HT1080 (cell line): ENCODE measurements at places on chromosomes 7 and 10.

DNA sequence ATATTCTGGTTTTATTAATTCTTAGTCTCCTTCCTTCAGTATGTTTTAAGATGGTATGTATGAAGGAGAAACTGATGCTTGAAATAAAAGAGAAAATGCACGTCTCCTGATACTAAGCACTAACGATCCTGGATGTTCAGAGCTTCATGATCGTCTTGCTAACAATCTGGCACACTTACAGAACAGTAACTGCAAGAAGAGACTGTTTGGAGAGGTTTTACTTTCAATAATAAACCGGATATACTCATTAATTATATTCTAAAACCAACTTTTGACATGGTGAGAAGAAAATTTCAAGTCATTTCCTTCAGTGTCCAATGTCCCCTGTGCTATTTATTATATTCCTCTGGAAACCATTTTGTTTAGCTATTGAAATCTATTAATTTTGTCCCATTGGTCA, 251.0 kb downstream of the NXPH1 start:
- no peak for DNase-seq

- DNase-seq: no peak
Observed at GRCh38 chr7:29567174-29567573, 3.5 kb downstream of the PRR15 start.

GRCh38 chr7:66913118-66914037, 7.6 kb upstream of the TMEM248 start:
- no peak for DNase-seq

GRCh38 chr10:71068861-71069271, 143.5 kb upstream of the UNC5B start:
- DNase-seq: peak; percentile 73

GRCh38 chr10:58956926-58957325, 219.5 kb upstream of the PHYHIPL start:
- peak; percentile 75 for DNase-seq

DNA sequence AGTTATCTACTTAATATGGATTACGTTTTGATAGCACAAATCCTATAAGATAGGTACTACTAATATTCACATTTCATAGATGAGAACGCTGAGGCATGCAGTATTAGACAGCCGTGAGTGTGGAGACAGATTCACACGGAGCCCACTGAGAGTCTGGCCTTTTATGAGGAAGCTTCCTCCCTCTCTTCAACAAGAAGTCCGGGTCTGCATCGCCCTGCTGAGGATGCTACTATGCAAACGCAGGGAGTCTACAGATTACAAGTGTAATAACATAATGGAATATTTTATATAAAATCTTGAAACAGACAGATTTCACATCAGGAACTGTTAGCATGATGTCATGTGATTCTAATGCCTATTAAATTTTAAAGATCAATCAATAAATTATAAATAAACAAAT, 255.9 kb upstream of the GLI3 start:
- DNase-seq: no peak

DNA sequence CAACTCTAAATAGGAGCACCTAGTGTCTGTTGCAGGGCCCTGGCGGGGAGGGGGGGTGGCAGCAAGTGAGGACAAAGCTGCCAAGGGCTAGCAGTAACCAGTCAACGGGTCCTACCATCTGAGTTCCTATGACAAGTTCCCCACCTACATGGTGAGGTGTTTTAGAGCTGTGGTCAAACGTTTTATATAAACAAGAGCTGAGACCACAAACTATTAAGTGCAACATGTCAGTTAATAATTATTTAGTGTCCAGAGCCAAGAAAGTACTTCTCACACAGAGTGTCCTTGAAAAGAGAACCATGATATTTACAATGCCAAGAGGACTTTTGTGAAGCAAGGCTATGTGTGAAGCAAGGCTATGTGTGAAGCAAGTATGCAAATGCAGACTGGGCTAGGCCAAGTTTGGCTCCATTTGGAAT, 434.7 kb downstream of the TNS3 start:
- no peak for DNase-seq

GRCh38 chr7:10268034-10268433, 705.6 kb upstream of the PHF14 start:
- DNase-seq: no peak

DNA sequence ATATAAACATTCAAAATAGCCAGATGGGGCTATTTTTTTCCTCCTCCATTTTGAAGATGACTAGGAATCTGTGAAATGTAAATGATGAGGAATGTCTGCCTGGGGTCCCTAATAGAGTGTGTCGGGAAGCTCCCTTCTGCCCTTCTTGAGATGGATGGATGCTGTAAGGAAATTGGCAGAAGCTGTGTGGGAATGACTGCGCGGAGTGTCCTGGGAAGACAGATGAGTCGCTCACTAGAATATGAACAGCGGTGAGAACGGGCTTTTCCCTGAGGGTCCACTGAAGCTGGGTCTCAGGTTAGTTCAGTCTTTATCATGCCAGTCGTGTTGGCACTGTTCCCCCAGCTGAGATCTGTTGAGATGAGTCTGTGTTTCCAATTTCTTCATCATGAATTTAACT, 75.1 kb upstream of the PLPP4 start:
- DNase-seq: no peak

DNA sequence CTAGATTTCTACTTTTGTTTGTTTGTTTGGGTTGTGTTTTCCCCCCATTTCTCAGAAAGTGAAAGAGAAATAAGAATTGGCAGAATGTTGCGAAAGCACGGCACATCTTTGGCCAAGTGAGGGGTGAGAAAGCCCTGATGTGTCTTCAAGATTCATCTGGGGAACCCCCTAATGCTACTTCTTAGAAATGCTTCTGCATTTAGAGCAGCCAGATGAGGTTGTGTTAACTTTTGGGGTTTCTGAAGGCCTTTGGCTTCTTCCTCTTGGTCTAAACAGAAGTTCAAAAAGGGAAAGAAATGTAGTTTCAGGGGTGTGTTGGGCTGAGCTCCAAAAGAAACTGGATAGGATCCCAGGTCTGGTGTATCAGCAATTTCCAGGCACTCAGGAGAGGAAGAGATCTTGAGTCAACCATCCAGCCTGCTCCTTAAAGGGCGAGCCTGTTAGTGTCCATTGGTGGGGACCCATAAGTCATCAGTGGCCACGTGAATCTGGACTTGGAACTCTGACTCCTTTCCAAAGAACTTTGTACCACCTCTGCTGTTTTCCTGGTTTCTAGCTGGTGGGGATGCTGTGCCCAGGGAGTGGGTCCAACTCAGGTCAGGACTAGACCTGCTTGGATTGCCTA, 6.5 kb downstream of the DUSP5 start:
- DNase-seq: no peak

DNA sequence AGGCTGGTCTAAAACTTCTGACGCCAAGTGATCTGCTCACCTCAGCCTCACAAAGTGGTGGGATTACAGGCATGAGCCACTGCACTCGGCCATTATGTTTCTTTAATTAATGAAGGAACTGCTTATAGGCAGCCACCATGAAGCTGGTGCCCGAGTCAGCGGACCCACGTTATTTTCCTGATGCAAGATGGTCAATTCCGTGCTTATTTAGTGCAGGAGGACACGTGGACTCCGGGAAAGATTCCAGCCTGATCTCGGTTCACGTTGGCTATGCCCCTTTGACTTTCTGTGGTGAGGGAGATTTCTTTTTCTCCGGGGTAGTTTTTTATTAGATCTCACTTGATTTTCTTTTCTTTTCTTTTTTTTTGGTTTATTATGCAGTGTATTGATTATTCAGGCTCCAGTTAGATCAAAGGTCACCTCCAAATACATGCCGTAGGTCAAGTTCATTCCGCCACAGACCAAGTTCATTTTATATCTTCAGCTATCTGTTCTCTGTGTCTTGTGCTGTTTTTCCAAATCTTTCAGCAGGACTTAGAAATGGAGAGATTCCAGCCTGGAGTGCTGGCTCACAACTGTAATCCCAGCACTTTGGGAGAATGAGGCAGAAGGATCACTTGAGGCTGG, 8.3 kb downstream of the CAMK1D start:
- DNase-seq: no peak

DNA sequence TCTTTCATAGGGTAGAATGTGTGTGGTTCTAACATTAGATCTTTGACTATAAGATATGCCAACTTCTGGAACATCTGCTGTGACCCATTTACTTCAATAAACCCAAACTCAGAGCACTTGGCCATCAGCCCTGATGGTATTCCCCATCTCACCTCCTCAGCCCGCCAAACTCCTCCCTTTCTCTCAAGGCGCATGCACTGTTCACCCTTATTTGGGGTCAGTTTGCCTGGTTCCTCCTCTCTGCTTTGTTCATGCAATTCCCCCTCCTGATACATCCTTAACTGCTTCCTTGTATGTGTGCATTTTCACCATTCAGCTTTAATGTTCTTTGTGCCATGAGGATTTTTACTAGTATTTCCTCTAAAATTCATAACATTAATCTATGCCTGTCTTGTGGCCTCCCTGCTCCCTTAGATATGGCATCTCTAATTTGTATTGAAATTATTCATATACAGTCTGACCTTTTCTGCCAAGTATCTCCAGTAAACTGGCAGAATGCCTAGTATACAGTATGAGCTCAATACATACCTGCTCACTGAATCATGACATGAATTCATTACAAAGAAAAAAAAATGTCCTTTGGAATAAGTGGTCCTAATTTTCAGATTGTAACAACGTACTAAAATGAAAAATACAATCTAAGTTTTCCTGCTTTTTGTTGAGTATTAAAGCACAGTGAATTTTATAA, 336.8 kb upstream of the IGFBP3 start:
- peak; percentile 77 for DNase-seq

- no peak for DNase-seq
Observed at GRCh38 chr10:95248989-95249388, 41.8 kb downstream of the PDLIM1 start.

- DNase-seq: peak; percentile 50
Observed at GRCh38 chr10:7340179-7340874, 70.5 kb downstream of the SFMBT2 start.

- no peak for DNase-seq
Observed at GRCh38 chr7:90749774-90750173, 153.7 kb downstream of the CDK14 start.

DNA sequence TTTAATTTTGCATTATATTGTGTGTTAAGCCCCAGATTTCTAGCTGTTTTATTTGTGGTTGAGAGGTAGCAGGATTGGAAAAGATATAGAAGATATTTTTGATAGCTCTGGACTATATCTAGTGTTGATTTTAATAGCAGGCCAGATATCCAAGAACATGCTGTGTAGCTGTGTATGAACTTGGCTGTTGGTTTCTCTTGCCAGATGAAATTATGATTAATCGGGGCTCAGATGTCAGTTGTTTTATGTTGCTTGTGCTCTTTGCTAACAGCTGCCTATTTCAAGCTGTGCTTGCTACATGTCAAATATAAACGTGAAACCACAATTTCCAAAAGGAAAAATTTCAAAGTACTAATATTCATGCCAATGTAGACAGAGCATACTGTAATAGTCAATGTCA, 141.1 kb downstream of the GRM3 start:
- no peak for DNase-seq

- DNase-seq: no peak
Observed at GRCh38 chr7:66699998-66700397, 40.5 kb upstream of the RABGEF1 start.

DNA sequence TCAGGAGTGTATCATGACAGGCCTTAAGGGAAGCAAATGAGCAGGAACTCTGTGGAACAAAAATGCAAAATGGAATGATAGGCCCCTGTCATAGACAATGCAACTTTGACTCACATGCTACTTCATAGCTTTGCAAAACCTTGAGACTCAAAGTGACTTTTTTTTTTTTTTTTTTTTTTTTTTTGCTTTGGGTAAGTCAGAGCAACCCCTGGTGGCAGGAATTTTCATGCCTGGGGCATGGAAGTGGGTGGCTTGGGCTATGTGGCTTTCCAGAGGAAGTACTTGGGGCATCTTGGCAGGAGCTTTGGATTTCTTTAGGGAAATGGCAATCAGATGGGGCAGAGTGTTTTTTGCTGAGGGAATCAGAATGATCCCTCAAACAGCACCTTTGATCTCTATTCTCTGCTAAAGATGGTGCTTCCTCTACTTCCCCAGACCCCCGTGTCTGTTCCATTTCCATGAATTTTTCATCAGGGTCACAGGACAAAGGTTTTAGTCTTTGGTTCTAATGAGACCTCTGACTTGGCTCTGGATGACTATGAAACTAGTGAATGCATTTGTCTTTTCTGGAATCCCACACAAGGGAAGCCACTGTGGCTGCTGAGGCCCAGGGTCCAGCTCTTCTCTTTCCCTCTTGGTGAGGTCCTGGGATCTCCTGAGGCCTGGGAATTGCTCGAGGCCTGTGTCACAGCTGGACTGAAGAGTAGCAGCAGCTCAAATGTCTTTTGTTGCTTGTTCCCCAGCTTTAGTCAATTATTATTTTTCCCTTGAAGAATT, 62.8 kb downstream of the TACC2 start:
- DNase-seq: peak; percentile 91

DNA sequence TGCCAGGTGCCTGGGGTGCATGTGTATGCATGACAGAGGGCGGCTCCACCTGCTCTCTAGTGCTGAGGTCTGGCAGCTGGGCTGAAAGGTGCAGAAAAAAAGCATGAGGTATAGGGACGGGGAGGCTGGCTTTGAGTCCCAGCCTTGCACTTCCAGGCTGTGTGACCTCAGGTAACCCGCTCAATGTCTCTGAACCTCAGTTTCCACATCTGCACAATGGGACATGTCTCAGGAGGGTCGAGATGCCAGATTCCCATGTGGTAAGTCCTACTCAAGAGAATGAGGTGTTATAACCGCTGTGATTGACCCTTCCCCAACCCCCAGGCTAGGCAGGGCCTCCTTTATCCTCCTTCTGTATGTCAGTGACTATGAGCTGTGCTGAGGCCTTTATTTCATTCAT, 48.8 kb downstream of the ARHGAP22 start:
- no peak for DNase-seq

DNA sequence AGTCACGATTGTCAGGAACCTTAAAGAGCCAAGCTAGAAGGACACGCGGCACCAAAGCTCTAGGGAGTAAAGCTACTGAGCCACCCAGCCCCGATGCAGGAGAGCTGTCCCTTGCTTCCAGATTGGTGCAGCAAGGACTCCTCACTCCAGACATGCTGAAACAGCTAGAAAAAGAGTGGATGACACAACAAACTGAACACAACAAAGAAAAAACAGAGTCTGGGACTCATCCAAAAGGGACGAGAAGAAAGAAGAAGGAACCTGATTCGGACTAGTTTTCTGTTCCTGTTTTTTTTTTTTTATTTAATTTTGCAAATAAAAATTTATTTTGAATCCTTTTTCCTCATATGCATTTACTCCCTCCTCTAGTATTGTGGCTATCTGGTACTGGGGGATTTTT, 11.4 kb upstream of the HKDC1 start:
- no peak for DNase-seq

- DNase-seq: no peak
Observed at GRCh38 chr7:43888993-43889945, 17.1 kb downstream of the URGCP start.

GRCh38 chr7:125355899-125356298, 426.3 kb upstream of the POT1 start:
- DNase-seq: peak; percentile 80

GRCh38 chr7:101300465-101301376, 20.9 kb downstream of the IFT22 start:
- no peak for DNase-seq

DNA sequence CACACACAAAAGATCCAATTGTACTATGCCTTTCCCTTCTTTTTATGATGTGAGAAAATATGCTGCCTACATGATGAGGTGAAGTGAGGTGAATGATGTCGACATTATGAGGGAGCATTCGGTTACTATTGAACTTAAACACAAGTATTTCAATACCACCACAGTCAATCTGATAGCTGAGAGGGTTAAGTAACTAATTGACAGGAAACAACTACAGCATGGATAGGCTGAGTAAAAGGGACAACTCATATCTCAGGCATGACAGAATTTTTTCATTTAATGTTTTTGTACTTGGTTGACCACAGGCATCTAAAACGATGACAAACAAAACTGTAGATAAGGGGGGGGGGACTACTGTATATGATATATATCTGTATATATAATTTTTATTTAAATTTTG, 488.9 kb downstream of the SH2D4B start:
- DNase-seq: peak; percentile 57
